ENCODE measurements at places on chromosomes 5 and 9. TPM values are rescaled to one million over a fixed set of nuclear protein-coding genes. Genes with fewer than 3 reads are reported as not detected.

DNA sequence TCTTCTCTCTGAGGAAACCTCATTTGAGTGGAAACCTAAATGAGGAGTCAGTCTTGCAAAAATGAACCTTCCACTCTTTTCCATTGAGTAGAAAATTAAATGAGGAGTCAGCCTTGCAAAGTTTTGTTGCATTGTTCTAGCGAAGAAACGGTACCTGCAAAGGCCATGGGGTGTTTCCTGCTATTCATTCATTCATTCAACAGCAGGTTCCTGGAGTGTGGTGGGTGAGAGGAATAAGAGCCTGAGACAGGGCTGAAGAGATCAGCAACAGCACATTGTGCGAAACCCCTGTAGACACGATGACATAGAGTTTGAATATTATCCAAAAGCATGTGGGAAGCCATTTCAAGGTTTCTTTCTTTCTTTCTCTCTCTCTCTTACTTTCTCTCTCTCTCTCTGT, 14.6 kb upstream of the SETX start:
- no peak for ATAC-seq

- ATAC-seq, result no peak
Measured at GRCh38 chr5:8239646-8240045, 370.7 kb downstream of the MTRR start.

DNA sequence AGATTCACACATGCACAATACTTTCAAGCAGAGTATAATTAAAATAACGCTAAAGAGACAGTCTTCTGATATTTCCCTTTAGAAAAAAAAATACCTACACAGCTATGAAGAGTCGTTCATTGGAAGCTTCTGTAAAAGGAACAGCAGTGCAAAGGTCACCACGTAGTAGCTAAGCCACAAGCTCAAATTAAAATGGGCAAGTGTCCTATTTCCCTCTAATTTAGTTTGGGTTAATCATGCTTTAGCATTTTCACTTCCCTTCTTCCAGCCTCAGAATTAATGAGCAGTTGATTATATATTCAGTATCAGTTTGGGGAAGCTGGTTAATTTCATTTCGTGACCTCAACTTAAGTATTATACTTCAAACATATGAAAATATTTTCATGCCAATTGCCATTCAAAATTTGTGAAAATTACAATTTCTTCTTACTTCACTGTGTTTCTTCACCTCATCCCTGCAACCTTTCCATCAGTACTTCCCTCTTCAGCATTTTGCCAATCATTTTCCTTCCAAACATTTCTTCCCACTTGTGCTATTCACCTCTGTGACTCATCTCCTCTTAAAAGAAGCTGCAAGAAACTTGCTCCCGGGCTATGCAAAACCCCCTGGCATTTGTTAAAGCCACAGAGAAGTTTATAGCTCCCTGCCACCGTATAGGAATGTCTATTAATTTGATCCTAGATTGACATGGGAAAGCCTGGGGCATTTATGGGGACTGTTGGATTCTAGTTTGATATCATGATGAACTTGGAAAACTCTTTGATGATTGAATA, 83.0 kb downstream of the DMRTA1 start:
- no peak for ATAC-seq

- ATAC-seq, result no peak
Measured at GRCh38 chr9:109536859-109537258, 38.8 kb upstream of the PTPN3 start.

DNA sequence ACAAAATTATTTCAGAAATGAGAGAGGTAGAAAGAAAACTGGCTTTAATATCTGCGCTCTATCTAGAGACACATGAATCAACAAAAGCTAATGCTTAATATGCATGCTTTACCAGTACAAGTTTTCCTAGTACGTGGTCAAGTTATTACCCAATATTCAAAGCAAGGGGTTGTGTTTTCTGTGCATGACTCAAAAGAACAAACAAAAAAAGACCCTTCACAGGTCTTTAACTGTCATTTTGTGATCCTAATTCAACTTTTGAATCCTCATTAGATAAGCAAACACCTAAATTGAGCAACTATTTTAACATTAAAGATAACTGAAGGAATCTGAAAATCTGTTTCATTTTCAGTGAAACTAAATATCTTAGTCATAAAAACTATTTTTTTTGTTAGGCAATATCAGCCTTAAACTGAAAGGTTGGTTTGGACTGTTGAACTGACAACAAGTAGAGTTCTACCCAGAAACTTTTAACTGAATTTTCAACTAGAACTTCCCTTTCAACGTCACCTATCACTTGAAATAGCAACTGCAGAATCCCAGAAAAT, 12.5 kb downstream of the ST8SIA4 start:
- ATAC-seq, result no peak

GRCh38 chr9:109463924-109464625, 34.0 kb downstream of the PTPN3 start:
- ATAC-seq, result peak; percentile 42

DNA sequence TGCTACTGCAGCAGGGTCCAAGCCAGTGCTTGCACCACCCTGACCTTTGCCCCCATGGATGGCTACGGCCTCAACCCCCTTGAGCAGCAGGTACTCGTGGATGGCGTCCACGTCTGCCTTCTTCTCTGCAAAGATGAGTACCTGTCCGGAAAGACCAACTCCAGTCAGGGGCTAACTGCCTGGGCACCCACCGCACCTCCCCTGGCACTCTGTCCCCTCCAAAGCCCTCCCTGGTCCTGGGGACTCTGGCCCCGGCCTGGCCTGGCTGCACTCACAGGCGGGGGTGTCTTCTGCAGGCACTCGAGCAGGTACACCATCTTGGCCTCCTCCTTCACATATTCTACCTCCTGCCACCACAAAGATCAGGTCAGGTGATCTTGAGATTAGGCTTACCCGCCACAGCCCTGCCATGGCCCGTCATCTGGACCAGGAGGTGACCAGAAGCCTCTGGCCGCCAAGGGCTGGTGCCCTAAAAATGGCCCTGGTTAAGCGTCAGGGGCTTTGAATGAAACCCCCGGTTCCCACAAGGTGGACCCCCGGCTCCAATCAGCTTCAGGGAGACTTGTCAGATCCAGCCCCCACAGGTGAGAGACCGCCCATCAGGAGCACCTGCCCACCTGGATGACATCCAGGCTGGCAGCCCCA, 3.2 kb upstream of the DOK3 start:
- no peak for ATAC-seq

GRCh38 chr9:96270236-96270744, 31.7 kb downstream of the HSD17B3 start:
- no peak for ATAC-seq

GRCh38 chr5:139388198-139388821, 1.4 kb downstream of the MZB1 start:
- ATAC-seq, result no peak

DNA sequence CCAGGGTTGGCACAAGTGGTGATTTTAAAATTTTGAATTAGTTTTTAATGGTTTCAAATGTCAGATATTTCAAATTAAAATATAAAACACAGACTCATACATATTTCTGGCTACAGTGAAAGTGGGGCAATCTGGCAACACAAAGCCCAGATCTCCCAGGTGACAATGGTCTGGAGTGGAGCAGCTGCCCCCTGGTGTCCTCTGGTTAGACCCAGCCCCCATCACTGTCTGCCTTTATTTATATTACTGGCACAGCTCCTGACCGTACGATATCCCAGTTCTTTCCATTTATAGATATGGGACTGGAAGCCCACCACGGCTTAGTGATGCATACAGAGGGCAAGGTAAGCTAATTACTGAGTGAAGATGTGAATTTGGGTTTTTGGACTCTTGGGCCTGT, 37.3 kb downstream of the MACIR start:
- ATAC-seq, result no peak

GRCh38 chr9:99359336-99359735, 137.3 kb downstream of the SEC61B start:
- no peak for ATAC-seq

DNA sequence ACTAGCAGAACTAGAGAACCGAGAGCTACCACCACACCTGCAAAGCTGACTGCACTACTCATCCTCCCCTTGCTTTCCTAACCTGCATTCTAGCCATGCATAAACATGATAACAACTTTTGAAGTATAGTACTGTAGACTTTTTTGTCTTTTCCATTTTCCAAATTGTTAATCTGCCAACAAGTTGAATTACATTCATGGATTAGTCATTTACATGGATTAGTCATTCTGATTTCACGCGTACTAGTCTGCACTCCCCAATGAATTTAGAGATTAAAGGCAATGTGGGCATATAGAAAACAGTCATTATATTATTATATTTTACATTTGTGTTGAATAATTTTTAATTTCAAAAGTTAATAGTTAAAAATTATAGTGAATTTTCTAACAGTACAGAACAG, 81.4 kb downstream of the EDIL3 start:
- ATAC-seq, result no peak

GRCh38 chr5:142009886-142010285, 2.9 kb downstream of the GNPDA1 start:
- no peak for ATAC-seq

DNA sequence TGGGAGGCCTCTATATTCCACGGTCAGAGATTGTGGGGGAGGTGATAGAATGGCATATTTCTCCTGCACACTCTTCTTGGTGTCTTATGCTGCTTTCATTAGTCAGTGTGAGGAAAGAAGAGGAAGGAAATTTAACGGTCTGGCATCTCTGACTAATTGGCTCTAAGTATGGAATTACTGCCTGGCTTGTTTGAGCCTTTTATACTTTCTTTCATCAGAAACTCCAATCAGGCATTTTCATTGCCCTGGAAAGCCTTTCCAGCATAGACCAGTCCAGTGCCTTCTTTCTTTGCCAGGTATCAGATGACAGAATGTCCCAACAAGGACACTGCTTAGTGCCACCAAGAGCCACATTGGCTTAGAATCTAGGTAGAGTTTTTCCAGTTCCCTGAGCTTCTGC, 30.2 kb downstream of the CYSTM1 start:
- no peak for ATAC-seq

DNA sequence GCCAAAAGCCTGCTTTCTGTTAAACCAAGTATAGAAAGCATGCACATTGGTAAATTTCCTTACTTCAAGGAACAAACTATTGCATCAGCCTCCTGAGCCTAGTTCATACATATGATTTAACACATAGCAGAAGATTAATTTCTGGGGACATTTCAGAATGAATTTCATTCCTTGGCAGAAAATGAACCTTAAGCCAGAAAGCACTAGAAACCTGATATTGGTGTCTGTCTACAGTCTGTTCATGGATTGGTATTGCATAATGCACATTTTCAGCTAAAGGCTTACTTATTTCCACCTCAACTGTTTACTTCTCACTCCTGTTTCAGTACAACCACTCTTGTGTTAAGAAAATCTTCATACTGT, 1471.8 kb upstream of the NUDT12 start:
- no peak for ATAC-seq

GRCh38 chr9:92986176-92987119, 39.1 kb downstream of the FGD3 start:
- no peak for ATAC-seq

- ATAC-seq, result no peak
Measured at GRCh38 chr5:122770477-122770876, 4.4 kb upstream of the SNX2 start.

GRCh38 chr9:37421914-37422288, 595 bp upstream of the GRHPR start:
- no peak for ATAC-seq

The PRDM9 gene
- not detected for total RNA-seq

The MYORG gene
- total RNA-seq, result 5.4 TPM

The C5 gene
- 3.1 TPM for total RNA-seq

The CCL27 gene
- total RNA-seq, result 0.20 TPM

The GALNT12 gene
- total RNA-seq, result 16.6 TPM

All from esophagus mucosa (tissue), 1 donor.